ENCODE measurements at places on chromosomes 16 and 17.

GRCh38 chr16:67885976-67886375 is 1.3 kb downstream of the NRN1L start:
- no peaks in the 10 kb centered on the region for H3K27me3 ChIP-seq
- DNase-seq = no peak
- peaks cover 63% of the 10 kb centered on the region for H3K36me3 ChIP-seq
- H3K4me3 ChIP-seq = no peak overlapping the region
- H3K4me1 ChIP-seq = no peaks in the 10 kb centered on the region

DNA sequence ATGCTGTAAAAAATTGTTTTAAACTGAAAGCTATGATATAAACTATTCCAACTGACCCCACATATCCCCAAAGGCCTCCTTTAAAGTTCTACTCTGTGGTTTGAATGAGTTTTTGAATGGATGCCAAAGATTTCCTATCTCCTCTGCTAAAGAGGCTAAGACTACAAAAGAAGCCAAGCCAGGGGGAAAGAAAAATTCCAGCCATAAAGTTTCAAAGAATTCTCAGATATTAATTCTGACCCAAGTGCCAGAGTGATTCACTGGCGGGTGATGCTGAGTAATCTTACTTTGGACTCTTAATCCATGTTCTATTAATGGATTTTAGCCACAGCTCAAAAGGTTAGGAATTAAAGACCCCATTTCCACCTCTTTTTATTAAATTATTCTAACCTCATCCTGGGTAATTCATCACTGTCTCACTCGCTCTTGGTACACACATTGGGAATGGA is 60.7 kb downstream of the HS3ST3A1 start:
- H3K27me3 ChIP-seq = no peaks in the 10 kb centered on the region
- DNase-seq = no peak
- H3K27ac ChIP-seq = no peak overlapping the region
- no peaks in the 10 kb centered on the region for H3K36me3 ChIP-seq
- no peaks in the 10 kb centered on the region for H3K4me1 ChIP-seq

DNA sequence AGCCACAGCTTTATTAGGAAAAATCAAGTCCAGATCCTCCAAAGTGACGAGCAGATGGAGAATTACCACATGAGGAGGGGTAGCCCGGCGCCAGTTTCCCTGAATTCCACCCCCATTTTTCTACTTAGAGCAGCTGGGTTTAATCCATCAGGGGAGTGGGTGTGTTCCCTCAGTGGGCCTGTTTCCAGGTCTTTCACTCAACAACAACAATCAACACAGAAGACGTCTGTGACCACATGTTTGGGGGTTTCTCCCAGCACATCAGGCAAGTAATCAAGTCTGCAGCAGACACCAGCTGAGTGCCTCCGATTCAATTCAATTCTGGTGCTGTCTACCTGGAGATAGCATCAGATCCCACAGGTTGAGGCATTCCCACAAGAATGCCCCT is 6.8 kb downstream of the SLC6A2 start:
- no peaks in the 10 kb centered on the region for H3K36me3 ChIP-seq
- DNase-seq = no peak
- H3K4me1 ChIP-seq = no peaks in the 10 kb centered on the region
- no peak overlapping the region for H3K4me3 ChIP-seq
- no peaks in the 10 kb centered on the region for H3K27me3 ChIP-seq

- no peak overlapping the region for H3K4me3 ChIP-seq
- H3K27ac ChIP-seq = peak overlapping the region; percentile 82
- peaks cover 25% of the 10 kb centered on the region for H3K4me1 ChIP-seq
- no peaks in the 10 kb centered on the region for H3K27me3 ChIP-seq
- peak; percentile 70 for DNase-seq
- no peaks in the 10 kb centered on the region for H3K36me3 ChIP-seq
Observed at GRCh38 chr17:78653382-78653781, 76.2 kb upstream of the DNAH17 start.

DNA sequence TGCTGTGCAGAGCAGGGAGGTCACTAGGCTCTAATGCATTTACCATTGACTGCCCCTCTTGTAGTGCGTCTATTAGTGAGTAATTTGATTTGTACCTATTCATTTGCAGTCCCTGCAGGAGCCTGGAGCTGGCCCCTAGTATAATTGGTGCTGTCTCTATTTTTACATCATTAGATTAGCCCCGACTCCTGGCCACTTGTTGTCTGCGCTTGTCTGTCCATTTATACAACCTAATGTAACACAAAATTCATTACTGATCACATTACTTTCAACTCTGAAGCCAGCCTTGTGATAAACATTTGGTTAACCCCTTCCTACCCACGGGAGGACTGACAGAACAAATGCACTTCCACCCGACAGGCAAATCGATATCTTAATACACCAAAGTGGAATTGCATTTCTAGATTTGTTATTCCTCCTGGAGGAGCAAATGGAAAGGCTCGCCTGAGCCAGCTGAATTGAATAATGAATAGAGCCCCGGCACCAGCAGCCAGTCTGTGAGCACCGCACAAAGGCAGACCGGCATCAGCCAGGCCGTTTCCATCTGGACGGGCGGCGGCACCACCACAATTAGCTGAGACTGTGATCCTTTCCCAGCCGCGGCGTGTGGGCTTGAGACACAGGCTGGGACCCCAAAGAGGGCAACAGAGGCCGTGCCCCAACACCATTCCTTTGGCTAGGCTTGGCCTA is 18.7 kb upstream of the TBX2 start:
- H3K4me1 ChIP-seq = no peaks in the 10 kb centered on the region
- H3K4me3 ChIP-seq = no peak overlapping the region
- no peaks in the 10 kb centered on the region for H3K27me3 ChIP-seq
- DNase-seq = no peak

DNA sequence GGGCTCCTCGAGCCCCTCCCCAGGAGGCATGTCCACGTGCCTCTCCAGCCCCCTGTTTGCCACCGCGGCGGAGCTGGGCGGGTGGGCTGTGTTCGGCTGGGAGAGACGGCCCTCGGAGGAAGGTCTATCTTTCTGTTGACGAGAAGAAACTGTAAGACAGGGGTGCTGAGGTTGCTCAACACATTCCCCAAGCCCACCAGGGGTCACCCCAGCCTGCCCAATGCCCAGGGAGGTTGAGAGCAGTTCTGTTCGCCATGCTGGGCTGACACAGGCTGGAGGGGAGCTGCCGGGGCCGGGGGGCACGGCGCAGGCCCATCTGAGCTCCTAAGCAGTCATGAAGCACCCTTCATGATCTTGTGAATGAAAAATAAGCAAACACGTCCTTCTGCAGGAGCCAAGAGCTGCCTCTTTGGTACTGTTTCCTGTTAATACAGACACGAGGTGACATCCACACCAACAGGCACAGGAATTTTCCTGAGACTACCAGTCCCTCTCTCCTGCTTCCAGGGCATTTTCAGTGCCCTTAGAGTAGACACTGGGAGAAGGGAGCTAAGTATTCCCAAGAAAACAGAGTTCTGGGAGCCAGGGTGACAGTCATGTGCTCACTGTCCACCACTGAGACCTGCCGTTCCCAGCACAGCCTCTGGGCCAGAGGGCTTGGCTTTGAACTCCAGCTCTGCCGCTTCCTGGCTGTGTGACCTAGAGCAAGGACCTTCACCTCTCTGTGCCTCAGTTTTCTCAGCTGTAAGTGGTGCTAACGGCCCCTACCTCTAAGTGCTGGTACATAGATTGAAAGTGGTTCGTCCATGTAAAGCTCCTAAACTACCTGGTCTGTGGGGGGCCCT is 9.2 kb downstream of the UBALD2 start:
- no peak for DNase-seq
- H3K36me3 ChIP-seq = peaks cover 9% of the 10 kb centered on the region
- no peak overlapping the region for H3K27ac ChIP-seq

DNA sequence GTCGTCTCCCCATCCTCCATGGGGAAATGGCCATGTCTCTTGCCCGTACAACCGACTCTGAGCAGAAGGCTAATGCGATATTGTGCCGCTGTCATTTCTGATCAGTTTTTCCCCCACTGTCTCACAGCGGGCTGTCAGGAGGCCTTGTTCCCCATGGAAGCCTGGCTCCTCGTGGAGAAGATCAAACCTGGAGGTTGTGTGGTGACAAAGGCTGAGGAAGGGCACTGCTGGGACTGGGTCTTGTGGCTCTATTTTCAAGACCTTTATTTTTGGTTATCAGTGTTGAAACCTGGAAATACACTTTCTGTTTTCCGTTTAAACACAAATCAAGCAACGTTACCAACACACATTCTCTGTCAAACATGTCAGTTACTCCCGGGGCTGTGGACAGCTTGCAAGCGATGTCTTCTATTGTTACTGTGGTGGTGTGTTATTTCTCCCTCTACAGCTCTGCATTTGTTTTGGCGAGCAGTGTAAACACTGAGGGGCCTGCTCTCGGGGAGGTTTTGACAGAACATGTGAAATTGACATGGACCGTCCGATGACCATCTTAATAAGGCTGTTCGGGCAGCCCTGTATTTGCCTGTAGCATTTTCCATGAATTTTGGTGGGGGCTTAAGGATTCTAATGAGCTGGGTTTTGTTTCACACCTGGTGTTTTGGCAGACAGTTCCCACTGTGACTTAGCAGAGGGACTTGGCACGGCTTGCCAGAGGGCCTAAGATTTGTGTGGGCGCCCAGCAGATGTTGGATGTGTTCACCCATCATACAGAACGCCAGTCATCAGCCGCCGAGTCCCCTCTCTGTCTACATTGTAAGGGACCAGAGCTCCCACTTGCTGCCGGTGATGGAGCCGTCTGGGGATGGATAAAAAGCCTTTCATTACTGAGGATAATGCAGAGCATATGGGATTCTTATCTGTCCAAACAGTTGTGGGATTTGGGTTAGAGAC is 12.5 kb downstream of the RBFOX1 start:
- no peak for DNase-seq
- H3K36me3 ChIP-seq = no peaks in the 10 kb centered on the region
- H3K4me3 ChIP-seq = no peak overlapping the region

DNA sequence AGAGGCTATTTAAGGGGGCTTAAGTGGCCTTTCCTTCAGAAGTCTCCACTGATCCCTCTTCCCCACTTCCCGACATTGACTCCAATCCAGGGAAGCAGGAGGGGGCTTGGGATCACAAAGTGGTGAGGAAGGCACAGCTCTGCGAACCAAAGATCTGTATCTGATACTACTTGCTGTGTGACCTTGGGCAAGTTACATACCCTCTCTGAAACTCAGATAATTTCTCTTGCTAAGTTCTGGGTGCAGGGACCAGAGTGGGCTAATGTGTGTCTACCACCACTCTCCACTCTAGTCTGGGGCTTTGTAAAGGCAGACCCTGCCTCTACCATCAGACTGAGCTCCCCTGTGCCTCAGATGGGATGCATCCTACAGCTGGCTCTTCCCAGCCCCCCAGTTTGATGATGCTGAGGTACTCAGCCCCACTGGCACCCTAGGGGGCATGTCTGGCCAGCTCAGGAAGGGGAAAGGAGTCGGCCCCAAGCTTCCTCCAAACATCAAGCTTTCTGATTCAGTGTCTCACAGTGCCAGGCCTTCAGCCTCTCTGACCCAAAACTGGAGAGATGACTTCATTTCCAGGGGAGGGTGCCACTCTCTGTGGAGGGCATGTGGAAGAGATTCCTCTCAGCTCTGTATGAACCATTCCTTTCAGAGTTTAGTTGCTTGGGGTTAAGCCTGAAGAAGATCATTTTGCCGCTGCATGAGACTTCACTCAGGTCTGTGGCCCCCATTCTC is 10.9 kb downstream of the DLX4 start:
- H3K27me3 ChIP-seq = peaks cover 5% of the 10 kb centered on the region
- H3K27ac ChIP-seq = no peak overlapping the region
- no peak overlapping the region for H3K4me3 ChIP-seq

- no peak overlapping the region for H3K27ac ChIP-seq
- no peak overlapping the region for H3K4me3 ChIP-seq
- DNase-seq = no peak
- H3K4me1 ChIP-seq = peaks cover 49% of the 10 kb centered on the region
- H3K36me3 ChIP-seq = no peaks in the 10 kb centered on the region
Observed at GRCh38 chr16:12811441-12812383, 8.0 kb upstream of the CPPED1 start.

DNA sequence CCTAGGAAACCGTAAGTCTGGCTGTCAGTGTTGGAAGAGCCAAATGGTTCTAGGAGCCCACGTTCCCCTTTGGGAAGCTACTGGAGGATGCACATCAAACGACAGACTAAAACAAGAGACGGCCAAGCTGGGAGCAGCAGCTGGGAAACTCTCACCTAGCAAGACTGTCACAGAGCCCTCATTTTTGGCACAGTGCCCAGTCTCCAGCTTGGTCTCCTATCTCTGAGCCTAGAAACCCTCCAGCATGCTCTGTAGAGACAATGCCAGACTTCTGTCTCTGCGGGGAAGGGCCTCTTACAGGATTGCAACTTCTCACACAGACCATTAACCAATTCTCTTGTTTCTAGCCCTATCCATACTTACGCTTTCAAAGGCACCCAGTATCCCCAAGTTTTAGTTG is 23.5 kb downstream of the GTF3C1 start:
- no peak for DNase-seq
- H3K4me1 ChIP-seq = no peaks in the 10 kb centered on the region
- no peaks in the 10 kb centered on the region for H3K27me3 ChIP-seq
- H3K4me3 ChIP-seq = no peak overlapping the region

DNA sequence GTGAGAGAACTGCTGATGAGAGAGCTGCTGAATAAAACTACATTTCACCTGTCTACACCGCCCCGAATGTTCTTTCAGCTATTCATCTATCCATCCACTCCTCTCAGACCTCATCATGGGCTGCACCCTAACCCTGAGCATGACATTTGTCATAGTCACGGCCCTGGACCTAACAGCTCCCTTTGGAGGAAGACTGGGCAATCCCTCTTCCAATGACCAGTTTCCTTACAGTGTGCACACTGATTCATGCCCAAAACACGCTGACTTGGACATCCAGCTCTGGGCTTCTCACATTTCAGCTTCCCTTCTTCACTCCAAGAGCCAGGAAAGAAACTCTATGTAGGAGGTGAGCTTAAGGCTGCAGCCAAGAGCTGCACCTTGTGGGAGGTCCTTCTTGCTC is 41.8 kb upstream of the ARL4D start:
- no peaks in the 10 kb centered on the region for H3K27me3 ChIP-seq
- H3K4me3 ChIP-seq = no peak overlapping the region
- H3K27ac ChIP-seq = no peak overlapping the region
- no peak for DNase-seq

- no peak overlapping the region for H3K27ac ChIP-seq
- H3K4me1 ChIP-seq = no peaks in the 10 kb centered on the region
- no peak overlapping the region for H3K4me3 ChIP-seq
- no peaks in the 10 kb centered on the region for H3K27me3 ChIP-seq
- no peak for DNase-seq
Observed at GRCh38 chr16:12449795-12450194, 353.9 kb downstream of the CPPED1 start.

GRCh38 chr16:50742576-50743200 is 802 bp downstream of the CYLD start:
- peak; percentile 49 for DNase-seq
- no peaks in the 10 kb centered on the region for H3K27me3 ChIP-seq
- H3K4me3 ChIP-seq = peak overlapping the region; percentile 92
- H3K36me3 ChIP-seq = peaks cover 39% of the 10 kb centered on the region

- H3K27ac ChIP-seq = no peak overlapping the region
- no peak for DNase-seq
- H3K27me3 ChIP-seq = peaks cover 51% of the 10 kb centered on the region
- H3K4me1 ChIP-seq = peaks cover 16% of the 10 kb centered on the region
Observed at GRCh38 chr17:39617446-39618245, 9.1 kb upstream of the PPP1R1B start.

GRCh38 chr16:68994324-68994723 is 111.1 kb upstream of the HAS3 start:
- H3K27ac ChIP-seq = no peak overlapping the region
- no peaks in the 10 kb centered on the region for H3K36me3 ChIP-seq
- H3K27me3 ChIP-seq = no peaks in the 10 kb centered on the region
- no peak for DNase-seq
